ENCODE measurements at places on chromosomes 6 and 20.

- DNase-seq: no peak
These were observed 23.4 kb downstream of the PACSIN1 start for GRCh38 chr6:34489207-34489805.

DNA sequence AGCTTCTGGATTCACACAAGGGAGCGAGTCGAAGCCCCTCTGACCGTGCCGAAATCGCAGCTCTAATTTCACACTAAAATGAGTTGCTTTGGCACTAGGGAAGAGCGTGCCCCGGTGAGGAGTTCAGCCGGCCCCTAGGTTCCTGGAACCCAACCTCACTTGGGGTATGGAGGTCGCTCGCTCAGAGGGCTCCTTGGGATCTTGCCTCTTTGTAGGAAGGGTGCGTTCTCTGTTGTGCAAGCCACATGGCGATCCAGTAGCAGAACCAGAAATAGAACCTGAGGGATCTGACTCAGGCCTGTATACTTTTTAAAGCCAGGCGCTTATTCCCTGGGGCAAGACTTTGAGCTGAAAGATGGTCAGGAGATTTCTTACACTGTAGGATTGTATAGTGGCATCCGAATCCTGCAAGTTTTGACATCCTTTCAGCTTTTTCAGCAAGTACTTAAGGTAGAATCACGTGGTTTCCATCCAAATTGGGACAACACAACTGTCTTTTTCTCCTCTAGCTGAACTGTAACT, 861 bp upstream of the RALGAPA2 start:
- DNase-seq: no peak

GRCh38 chr6:140002396-140003022, 628.1 kb upstream of the CITED2 start:
- DNase-seq: no peak

- no peak for DNase-seq
These were observed 49.7 kb upstream of the TIAM2 start for GRCh38 chr6:154945271-154945890.

DNA sequence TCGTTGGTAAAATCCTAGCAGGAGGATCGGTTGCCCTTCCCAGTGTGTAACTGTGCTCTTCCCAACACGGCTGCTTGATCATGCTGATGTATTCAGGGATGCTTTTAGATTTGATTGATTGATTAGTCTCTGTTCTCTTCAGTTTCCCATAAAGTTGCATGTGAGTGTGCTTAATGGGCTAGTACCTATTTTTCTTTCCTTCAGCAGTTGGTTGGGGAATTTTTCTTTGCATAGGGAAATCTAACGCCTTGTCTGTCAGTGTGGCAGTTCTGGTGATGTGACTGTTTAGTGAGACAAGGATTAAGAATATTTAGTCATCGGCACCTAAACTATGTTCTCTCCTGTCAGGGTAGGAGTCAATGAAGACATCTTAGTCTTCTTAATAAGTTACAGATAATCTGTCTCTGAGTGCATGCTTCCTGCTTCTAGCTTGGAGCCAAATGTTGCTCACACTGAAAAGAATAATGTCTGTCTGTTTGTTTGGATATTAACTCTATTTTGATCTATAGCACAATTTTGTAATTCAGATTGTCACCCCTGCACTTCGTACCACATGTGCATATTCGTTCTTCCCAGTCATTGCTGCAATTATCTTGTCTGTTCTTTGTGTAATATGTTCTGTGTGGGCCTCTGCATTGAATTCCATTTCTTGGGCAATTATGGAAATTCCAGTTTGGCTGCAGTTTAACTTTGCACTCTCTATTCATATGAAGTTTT, 169.9 kb downstream of the EDN1 start:
- DNase-seq: no peak

- DNase-seq: no peak
These were observed at the start of gene MDFI for GRCh38 chr6:41638002-41638934. Gene MDFI, plus strand, starts transcription at chr6:41638468. Its CDS starts 282 bp downstream, at chr6:41638750.

- peak; percentile 71 for DNase-seq
These were observed 4.7 kb downstream of the CCN2 start for GRCh38 chr6:131946404-131946991.

DNA sequence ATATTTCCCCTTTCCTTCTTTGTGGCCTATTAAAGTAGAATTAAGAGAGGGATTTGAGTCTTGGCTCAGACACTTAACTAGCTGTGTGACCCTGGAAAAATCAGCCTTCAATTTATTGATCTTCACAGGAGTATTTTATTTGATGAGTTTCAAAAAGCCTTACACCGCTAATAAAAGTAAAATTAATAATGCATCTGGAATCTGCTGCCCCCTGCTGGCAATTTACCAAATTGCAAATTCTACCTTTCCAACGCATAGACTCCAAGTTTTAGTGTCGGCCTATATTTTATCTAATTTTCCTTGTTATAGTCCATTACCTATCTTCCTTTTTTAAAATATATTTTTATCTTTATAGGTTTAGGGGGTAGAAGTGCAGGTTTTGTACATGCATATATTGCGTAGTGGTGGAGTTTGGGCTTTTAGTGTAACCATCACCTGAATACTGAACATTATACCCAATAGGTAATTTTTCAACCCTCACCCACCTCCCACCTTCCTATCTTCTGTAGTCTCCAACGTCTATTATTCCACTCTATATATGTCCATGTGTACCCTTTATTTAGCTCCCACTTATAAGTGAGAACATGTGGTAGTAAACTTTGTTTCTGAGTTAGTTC, 46.3 kb downstream of the GOPC start:
- DNase-seq: peak; percentile 40

- DNase-seq: no peak
These were observed 148.7 kb upstream of the TCF21 start for GRCh38 chr6:133740218-133740617.

DNA sequence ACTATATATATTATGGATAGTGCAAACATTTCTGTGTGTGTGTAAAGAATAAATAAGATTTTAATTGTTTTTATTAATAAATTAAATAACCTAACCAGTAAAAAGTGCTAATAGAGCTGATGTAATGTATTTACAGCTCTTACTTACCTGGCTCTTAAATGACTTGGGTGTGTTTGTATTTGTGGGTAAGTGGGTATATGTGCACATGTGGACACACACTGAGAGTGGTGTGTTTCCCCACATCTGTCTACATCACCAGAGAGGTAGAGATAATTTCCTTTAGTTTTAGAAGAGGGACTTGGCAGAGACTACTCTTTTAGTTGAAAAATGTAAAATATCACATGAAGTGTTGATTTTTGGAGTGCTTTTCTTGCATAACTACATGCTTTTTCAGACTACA, 76.0 kb downstream of the UST start:
- DNase-seq: no peak

GRCh38 chr6:136927292-136927691, 5.2 kb downstream of the SLC35D3 start:
- DNase-seq: peak; percentile 12

DNA sequence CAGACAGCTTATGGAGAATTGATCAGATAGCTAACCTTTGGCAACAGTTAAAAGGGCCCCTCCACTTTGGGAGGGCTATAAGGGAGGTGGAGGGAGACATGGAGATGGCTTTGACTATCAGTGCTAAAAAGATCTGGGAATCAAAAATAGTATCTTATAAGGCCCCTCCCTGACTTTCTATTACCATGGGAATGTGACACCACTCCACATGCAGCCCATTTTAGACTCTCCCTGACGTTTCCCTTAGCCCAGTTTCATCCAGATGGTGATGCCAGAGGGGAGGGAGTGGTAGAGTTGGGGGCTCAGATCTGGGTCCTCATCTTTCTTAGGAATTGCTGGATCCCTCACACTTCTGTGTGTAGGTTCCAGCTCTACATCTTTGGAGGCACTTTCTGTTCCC, 200.0 kb upstream of the DTNBP1 start:
- no peak for DNase-seq

DNA sequence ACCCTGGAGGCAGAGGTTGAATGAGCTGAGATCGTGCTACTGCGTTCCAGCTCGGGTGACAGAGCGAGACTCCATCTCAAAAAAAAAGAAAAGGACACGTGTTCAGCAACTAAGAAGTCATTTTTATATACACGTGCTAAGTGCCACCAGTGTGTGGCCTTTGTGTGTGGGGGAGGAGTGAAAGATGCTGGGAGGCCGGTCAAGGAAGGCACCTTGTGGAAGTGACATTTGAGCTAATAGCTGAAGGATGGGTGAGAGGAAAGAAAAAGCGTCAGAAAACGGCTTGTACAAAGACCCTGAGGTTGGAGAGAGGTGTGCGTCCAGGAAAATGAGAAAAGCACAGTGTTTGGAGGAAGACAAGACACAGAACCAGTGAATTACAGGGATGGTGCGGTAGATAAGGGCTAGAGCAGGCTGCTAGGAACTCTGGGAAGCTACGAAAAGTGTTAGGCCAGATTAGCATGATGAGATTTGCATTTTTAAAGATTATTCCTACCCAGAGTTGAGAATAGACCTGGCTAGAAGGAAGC, 11.6 kb downstream of the RREB1 start:
- DNase-seq: no peak

DNA sequence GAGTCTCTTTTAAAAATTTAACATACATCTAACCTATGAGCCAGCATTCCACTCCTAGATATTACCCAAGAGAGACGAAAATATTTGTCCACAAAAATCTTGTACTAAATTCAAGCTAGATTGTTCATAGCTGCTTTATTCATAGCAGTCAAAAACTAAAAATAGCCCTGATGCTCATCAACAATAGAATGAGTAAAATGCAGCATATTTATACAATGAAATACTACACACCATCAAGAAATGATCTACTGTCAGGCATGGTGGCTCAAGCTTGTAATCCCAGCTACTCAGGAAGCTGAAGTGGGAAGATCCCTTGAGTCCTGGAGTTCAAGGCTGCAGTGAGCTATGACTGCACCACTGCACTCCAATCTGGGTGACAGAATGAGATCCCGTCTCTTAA, 22.0 kb upstream of the SRC start:
- DNase-seq: peak; percentile 48

GRCh38 chr20:32920530-32921298, 62.0 kb downstream of the EFCAB8 start:
- DNase-seq: no peak

GRCh38 chr6:2258112-2258511, 12.7 kb upstream of the GMDS start:
- no peak for DNase-seq

DNA sequence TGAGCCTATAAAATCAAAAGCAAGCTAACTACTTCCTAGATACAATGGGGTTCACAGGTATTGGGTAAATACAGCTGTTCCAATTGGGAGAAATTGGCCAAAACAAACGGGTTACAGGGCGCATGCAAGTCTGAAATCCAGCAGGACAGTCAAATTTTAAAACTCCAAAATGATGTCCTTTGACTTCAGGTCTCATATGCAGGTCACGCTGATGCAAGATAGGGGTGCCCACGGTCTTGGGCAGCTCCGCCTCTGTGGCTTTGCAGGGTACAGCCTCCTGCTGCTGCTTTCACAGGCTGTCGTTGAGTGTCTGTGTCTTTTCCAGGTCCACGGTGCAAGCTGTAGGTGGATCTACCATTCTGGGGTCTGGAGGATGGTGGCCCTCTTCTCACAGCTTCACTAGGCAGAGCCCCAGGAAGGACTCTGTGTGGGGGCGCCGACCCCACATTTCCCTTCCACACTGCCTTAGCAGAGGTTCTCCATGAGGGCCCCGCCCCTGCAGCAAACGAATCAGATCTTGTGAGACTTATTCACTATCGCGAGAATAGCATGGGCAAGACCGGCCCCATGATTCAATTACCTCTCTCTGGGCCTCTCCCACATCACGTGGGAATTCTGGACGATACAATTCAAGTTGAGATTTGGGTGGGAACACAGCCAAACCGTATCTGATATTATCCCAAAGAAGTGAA, 11.9 kb upstream of the SMIM29 start:
- DNase-seq: no peak

All from brain microvascular endothelial cell (primary cell).